AG20443 (cell line): ENCODE measurements at places on chromosomes 3 and 15.

- no peak for DNase-seq
Measured at GRCh38 chr3:10396083-10396482, 75.2 kb upstream of the SEC13 start.

DNA sequence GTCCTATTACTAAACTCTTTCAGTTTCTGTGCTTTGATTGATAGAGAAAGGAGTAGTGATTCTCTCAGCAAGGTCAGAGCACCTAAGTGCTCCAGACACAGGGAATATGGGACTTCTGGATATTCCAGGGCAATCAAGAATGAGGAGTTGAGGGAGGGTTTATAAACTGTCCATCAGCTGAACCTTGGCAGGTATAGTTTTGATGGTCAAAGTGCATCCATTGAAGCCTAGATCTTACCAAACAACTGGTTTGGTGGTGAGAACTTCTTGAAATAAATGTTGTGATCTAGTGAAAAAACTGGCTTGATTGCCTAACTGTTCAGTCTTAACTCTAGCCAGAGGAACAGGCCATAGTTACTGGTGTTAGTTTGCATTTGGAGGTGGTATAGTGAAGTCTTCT lies 207.0 kb upstream of the ONECUT1 start:
- no peak for DNase-seq

DNA sequence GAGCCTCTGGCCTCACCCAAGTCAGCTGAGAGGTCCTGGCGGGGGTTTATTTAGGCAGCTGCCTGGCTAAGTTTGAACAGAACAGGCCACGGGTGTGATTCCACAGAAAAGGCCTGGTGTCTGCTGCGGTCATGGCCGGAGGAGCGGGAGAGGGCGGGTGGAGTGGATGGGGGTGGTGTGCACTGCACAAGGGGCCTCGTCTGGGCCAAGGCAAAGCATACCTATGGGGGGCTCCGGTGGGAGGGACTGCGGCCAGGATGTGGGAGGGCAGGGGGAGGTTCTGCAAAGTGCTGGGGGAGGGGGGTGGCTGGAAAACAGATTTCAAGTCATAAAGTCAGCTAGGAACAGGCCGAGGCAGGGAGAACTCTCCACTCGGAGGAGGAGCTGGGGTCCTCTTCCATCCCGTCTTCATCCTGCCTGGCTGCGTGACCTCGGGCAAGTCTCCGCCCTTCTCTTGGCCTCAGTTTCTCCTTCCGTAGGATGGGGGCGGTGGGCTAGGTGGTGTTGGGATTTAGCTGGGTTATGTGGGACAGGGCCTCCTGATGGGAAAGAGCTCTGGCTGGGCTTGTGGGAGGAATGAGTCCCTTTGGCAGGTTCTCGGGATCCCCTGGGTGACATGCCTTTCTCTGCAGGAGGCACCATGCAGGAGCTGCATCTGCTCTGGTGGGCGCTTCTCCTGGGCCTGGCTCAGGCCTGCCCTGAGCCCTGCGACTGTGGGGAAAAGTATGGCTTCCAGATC lies 878 bp downstream of the ISLR start:
- DNase-seq, result peak; percentile 58

DNA sequence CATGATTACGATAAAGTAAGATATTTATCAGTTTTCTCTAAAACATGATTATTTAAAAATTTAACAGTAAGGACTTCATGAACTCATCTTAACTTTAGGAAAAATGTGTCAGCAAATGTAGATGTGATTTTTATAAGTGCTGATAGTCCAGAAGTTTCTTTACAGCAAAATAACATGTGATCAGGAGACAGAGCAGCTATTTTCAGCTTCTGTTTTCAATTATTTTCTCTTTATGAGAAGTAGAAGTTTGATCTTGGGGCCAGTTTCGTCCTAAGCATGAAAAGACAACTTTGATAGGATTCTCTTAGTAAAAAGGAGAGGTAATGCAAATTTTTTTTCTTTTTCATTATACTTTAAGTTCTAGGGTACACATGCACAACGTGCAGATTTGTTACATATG lies 96.5 kb upstream of the TSPAN3 start:
- no peak for DNase-seq

GRCh38 chr3:184299488-184300377 lies 692 bp downstream of the PSMD2 start:
- DNase-seq, result peak; percentile 22

DNA sequence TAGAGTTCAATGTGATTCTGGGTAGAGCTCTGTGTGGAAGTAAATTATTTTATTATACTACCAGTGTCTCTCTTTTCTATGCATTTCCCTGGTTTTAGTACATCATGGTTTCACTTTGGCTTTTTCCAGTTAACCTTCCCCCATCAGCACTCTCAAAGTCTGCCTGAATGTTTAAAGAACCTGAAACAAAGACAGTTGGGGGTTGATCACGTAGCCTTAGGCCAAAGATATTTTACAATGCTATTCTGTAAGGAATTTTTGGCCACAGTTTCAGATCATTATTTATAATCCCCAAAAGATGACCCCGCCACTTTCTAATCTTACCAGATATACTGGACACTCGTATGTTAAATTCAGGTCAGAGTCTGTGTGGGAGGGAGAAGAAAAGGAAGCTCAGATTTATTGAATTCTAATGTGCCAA lies 156.3 kb upstream of the TMC3 start:
- DNase-seq, result no peak

GRCh38 chr3:57934373-57934772 lies 73.8 kb upstream of the FLNB start:
- no peak for DNase-seq

DNA sequence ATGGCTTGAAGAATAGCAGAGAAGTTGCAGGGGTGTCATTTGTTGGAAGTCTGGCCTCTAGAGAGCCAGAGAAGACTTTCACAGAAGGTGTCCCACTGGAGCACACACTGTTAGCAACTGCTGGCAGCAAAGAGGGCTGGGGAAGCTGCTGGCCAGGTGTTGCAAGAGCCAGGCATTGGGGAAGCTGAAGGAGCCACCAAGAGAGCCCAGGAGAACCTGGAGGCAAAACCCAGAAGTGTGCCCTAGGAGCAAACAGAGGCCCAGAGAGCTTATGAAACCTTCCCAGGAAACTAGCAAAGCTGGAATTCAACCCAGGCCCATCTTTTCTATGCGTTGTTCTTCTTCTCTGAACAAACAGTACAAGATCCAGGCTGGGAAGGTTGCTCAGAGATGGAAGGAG lies 132.7 kb upstream of the TRIM42 start:
- no peak for DNase-seq

DNA sequence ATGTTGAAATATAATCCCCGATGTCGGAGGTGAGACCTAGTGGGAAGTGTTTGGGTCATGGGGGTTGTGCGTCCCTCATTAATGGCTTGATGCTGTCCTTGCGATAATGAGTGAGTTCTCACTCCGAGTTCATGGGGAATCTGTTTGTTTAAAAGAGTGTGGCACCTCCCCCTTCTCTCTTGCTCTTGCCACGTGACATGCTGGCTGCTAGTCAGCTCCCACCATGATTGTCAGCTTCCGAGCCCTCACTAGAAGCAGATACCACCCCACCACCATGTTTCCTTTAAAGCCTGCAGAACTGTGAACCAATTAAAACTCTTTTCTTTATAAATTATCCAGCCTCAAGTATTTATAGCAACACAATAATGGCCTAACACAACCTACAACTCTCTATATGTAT lies 166.3 kb upstream of the MBNL1 start:
- no peak for DNase-seq

DNA sequence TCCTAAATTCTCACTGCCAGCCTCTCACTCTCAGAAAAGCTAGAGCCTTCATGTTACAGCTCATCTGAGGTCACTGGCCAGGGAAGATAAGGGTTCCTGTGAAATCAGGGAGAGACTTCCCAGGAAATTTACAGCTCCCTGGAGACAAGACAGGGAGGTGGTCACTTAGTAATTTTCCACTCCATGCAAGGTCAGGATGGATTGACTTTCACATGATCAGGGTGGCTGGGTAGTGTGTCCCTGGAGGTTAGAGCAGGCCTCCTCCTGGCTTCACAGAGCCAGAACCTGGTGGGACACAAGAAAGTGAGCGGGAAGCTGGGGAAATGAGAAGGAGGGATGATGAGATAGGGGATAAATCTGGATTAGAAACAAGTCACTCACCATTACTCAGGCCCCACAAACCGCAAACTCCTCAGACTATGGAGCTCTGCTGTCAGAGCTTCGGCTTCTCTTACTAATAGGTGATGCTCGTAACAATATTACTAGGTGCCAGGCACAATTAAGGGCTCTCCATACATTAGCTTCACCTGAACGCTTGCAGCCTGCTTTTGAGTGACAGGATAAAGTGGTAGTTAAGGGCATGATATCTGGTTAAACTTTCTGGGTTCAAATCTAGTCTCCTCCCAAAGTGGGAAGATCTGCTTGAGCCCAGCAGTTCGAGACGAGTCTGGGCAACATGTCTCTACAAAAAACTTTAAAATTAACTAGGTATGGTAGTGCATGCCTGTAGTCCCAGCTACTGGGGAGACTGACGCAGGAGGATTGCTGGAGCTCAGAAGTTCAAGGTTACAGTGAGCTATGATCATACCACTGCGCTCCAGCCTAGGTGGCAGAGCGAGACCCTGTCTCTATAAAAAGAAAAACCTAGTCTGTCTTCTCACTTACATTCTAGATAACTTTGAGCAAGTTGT lies 24.9 kb downstream of the DUOX2 start:
- DNase-seq, result peak; percentile 20

GRCh38 chr15:93024293-93024692 lies 64.7 kb downstream of the RGMA start:
- no peak for DNase-seq

DNA sequence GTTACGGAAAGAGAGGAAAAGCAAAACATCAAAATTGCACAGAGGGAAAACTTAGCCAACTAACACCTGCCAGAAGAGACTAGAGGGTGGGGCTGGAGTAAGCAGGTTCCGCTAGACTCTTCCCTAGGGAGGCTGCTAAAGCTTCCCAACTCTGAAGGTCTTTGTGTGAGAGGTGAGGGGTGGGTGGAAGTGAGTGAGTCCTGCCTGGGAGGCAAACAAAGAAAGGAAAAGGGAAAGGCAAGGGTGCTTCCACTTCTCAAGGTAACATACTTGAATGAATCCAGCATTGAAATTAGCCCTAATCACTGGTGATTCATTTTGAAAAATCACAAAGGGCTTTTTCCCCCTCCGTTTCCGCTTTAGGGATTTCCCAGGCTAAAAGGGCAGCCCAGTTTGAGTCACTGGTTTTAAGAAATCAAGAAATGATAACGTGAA lies 220.5 kb upstream of the ADAMTS9 start:
- DNase-seq, result no peak

DNA sequence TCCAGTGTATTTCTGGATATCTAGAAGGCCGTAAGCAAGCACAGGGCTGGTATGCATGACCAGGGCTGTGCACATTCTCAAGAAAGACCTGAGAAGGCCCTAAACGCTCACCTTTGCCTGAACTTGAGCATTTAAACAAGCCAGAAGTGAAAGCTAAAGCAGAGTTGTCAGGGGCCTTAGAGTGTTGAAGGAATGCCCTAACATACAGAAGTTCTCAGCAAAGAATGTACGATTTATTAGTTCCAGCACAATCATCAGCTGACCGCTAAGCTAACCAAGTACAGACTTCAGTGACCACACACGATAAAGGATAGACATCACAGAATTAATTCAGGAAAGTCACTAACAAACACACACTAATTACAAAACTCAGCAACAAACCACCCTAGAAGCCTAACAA lies 8.7 kb downstream of the HLTF start:
- DNase-seq, result peak; percentile 43

DNA sequence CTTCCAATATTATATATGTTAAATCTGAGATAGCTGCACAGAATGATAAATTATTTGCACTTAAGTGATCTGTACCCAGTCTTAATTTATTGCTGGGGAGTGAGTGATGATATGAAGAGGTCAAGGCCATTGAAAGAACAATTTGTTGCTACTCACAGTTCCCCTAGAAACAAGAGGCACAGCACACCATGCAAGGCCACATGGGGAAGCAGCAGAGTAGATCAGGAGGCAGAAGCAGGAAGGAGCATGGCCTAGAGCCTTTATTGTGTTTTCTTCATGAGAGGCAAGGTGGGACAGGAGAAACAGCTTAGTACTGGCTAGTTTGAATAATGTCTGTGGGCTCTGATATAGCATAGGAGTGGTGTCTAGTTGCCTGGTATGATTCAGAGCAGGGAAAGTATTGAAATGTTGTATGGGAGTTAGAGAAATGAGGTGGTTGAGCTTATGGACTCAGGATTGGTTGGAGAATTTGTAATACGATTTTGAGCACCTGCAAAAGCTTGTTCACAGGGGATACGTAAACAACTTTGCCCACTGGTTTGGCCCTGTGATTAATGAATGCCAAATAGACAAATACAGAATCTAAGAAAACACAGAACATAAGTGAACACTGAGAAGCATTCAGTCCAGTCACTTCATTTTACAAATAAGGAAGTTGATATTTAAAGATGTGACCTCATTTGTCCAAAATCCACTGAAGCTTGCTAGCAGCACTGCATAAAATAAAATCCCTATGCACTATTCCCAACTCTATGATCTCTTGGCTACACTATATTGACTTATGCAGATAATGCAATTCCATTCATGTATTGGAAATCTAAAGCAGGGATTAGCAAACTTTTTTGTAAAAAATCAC lies 71.7 kb downstream of the TMCO5A start:
- DNase-seq, result no peak

- no peak for DNase-seq
Measured at GRCh38 chr15:40428185-40428584, 12.6 kb upstream of the BAHD1 start.

DNA sequence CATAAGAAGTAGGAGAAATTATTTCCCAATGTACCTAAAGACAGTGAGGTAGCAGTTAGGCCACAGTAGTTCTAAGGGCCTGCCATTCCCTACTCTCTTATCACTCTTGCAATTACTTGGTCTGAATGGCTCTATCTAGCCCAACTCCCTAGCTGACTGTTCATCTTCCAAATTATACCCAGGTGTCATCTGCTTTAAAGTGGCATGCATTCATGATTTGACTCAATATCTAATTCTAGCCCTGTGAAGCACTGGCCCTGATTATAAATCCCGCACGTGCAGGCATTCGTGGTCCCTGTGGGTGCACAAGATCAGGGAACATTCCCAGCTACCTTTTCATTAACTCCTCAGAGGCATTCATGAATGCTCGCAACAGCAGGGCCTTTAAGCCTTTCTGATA lies 43.1 kb upstream of the ZNF774 start:
- DNase-seq, result no peak

GRCh38 chr3:172317984-172318383 lies 130.3 kb downstream of the GHSR start:
- peak; percentile 87 for DNase-seq

- DNase-seq, result no peak
Measured at GRCh38 chr15:68416158-68416535, 15.8 kb downstream of the ITGA11 start.

GRCh38 chr3:38649500-38650247 lies at the start of gene SCN5A:
Gene SCN5A, minus strand, starts transcription at chr3:38649687. Its CDS starts 16,380 bp downstream, at chr3:38633307.
- peak; percentile 83 for DNase-seq

DNA sequence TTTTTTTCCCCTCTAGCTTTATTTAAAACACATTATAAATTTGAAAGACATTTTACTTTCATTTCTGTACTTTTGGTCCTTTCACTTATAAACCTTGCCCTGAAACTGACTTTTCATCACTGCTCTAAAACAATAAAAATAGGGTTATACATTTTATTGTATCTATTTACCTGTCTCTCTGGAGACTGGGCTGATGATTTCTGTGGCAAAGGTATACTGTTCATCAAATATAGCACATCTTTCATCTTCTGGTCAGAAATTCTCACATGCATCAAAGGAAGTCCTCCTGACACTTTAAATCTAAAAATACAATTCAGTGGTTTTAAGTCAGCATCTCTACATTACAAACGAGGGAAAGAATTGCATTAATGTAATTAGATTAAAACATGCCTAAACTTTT lies 86.1 kb downstream of the VPS13C start:
- no peak for DNase-seq
